MCF 10A (cell line): ENCODE measurements at places on chromosomes 5 and 9. TPM values are rescaled to one million over a fixed set of nuclear protein-coding genes. Genes with fewer than 3 reads are reported as not detected.

TNIP1 gene
- 246 and 342 TPM in 2 replicates for total RNA-seq

SPACA9 gene
- total RNA-seq: 4.4 and 8.0 TPM in 2 replicates

GABRA1 gene
- total RNA-seq: not detected in 2 replicates

SPATA31C2 gene
- not detected in 2 replicates for total RNA-seq

ITK gene
- total RNA-seq: not detected in 2 replicates

OCLN gene
- 9.0 and 21.7 TPM in 2 replicates for total RNA-seq

LIFR gene
- 3.7 and 3.9 TPM in 2 replicates for total RNA-seq

NIPAL4 gene
- total RNA-seq: 0.40 and 0.96 TPM in 2 replicates

FYB1 gene
- total RNA-seq: 0.12 and 0.32 TPM in 2 replicates

HBEGF gene
- total RNA-seq: 20.6 and 55.7 TPM in 2 replicates

KCNN2 gene
- not detected in 2 replicates for total RNA-seq

TXNDC8 gene
- not detected in 2 replicates for total RNA-seq

SPATA31A3 gene
- not detected in 2 replicates for total RNA-seq

STC2 gene
- 316 and 414 TPM in 2 replicates for total RNA-seq

OR1J2 gene
- total RNA-seq: not detected in 2 replicates

TMEM171 gene
- 0.42 and 0.75 TPM in 2 replicates for total RNA-seq

IL4 gene
- not detected in 2 replicates for total RNA-seq

MAP3K1 gene
- 6.6 and 7.9 TPM in 2 replicates for total RNA-seq

RASGRF2 gene
- not detected in 2 replicates for total RNA-seq

TAF11L7 gene
- total RNA-seq: not detected in 2 replicates

HIGD2A gene
- total RNA-seq: 167 and 196 TPM in 2 replicates

PCDHA5 gene
- 0.12 and 0.22 TPM in 2 replicates for total RNA-seq

FOXD4L6 gene
- total RNA-seq: 0.30 and 0.69 TPM in 2 replicates

MED27 gene
- total RNA-seq: 34.3 and 41.9 TPM in 2 replicates

NR4A3 gene
- 0.16 and 0.25 TPM in 2 replicates for total RNA-seq

LIX1 gene
- not detected in 2 replicates for total RNA-seq

PPP2R2B gene
- 0.54 TPM in 1 of 2 replicates, not detected in the other for total RNA-seq

ANKRD55 gene
- total RNA-seq: not detected in 2 replicates

PCDHGB3 gene
- total RNA-seq: 0.33 and 0.56 TPM in 2 replicates

PCDHGB4 gene
- 0.49 and 0.79 TPM in 2 replicates for total RNA-seq
